Urinary bladder (tissue), 4 donors: ENCODE measurements at places on chromosomes 1 and 21. TPM values are rescaled to one million over a fixed set of nuclear protein-coding genes. Genes with fewer than 3 reads are reported as not detected.

Gene RAB3B
- total RNA-seq = 1.7 TPM

Gene WDR4
- total RNA-seq = 5.3 TPM

Gene ATPAF1
- 33.3 TPM for total RNA-seq

Gene ASCL5
- not detected for total RNA-seq

Gene C8B
- not detected for total RNA-seq

Gene MSH4
- total RNA-seq = 0.90 TPM
